ENCODE measurements at places on chromosomes 16 and 17. TPM values are rescaled to one million over a fixed set of nuclear protein-coding genes. Genes with fewer than 3 reads are reported as not detected.

DNA sequence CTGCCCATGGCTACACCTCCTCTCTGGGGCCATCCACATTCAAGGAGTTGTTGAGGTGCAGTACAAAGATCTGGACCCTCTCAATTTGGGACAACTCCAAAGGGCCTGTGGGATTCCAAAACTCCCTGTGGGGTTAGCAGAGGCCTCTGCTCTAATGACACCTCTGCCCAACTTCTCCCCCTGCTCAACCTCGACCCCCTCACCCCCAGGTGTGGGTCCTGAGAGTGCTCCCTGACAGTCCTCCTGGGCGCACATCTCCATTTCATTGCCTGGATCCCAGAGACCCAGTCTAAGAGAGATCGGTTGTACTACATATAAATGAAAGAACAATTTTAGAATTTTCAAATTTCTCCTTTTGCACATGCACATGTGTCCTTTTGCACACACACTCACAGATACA is 73.0 kb upstream of the NKD1 start:
- H3K36me3 ChIP-seq, result no peaks in the 10 kb centered on the region
- peaks cover 14% of the 10 kb centered on the region for H3K27me3 ChIP-seq
- H3K4me3 ChIP-seq, result no peak overlapping the region
- H3K27ac ChIP-seq, result no peak overlapping the region
- peaks cover 18% of the 10 kb centered on the region for H3K4me1 ChIP-seq
- no peak for DNase-seq

- peaks cover 4% of the 10 kb centered on the region for H3K36me3 ChIP-seq
- no peak for DNase-seq
- no peak overlapping the region for H3K27ac ChIP-seq
- no peak overlapping the region for H3K4me3 ChIP-seq
These were observed 33.1 kb downstream of the CHCT1 start for GRCh38 chr17:60455378-60455777.

The FOXJ1 gene
- polyA plus RNA-seq, result 0.02 TPM

The TNFSF13 gene
- 5.7 TPM for polyA plus RNA-seq

DNA sequence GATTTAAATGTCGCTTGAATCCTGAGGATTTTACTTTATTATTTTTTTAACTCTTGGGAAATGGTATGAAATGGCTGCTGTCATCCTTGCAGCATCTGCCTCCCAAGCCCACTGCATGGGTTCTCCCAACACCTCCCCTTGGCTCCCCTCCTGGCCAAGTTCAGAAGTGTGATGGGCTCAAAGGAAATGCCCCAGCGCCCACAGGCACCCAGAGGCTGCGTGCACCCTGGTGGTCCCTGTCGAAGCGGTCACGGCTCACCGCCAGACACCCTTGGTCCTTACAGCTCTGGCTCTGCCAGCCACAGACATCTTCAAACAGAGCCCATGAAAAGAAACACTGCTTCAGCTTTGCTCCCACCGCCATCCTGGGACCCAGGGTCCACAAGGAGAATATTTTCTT is 334.7 kb downstream of the SOX9 start:
- peaks cover 2% of the 10 kb centered on the region for H3K36me3 ChIP-seq
- DNase-seq, result no peak
- peaks cover 7% of the 10 kb centered on the region for H3K4me1 ChIP-seq
- H3K4me3 ChIP-seq, result no peak overlapping the region
- H3K27me3 ChIP-seq, result no peaks in the 10 kb centered on the region

DNA sequence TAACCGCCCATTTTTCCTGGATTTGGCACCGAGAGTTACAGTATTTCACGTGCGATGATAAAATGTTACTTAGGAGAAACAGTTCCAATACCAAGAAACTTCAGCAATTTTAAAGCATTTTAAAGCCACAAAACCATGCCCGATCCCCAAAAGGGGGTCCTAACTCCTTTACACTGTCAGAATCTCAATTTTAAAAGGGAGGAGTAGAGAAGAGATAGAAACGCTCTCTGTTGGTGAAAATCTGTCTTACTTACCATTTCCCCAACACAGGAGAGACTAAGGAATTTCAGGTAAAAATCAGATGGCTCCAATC is 526 bp upstream of the RNASEK start:
- H3K4me3 ChIP-seq, result peak overlapping the region; percentile 99
- no peak for DNase-seq
- peak overlapping the region; percentile 100 for H3K27ac ChIP-seq
- peaks cover 25% of the 10 kb centered on the region for H3K4me1 ChIP-seq

DNA sequence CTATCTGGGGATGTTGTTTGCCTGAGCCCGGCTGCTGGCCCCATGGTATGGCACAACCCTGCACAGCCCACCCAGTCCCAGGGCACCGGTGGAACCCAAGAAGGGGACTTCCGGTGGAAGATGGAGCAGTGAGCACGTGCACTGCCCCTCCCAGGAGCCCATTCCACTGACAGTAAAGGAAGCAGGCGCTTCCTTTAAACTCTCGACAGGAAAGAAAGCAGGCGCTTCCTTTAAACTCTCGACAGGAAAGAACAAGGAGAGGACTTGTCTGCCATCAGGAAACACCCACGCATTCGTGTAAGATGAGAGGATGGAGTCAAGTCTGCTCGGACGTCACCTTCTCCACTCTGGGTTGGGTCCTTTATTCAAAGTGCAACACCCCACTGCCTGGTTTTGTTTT is 53.7 kb downstream of the IL21R start:
- H3K27me3 ChIP-seq, result peaks cover 5% of the 10 kb centered on the region
- no peak overlapping the region for H3K4me3 ChIP-seq
- no peak for DNase-seq
- H3K36me3 ChIP-seq, result peaks cover under 1% of the 10 kb centered on the region
- no peak overlapping the region for H3K27ac ChIP-seq

- no peaks in the 10 kb centered on the region for H3K36me3 ChIP-seq
- DNase-seq, result no peak
- no peaks in the 10 kb centered on the region for H3K27me3 ChIP-seq
- H3K27ac ChIP-seq, result no peak overlapping the region
- no peaks in the 10 kb centered on the region for H3K4me1 ChIP-seq
These were observed 2.3 kb upstream of the CCL3 start for GRCh38 chr17:36092230-36092629.

DNA sequence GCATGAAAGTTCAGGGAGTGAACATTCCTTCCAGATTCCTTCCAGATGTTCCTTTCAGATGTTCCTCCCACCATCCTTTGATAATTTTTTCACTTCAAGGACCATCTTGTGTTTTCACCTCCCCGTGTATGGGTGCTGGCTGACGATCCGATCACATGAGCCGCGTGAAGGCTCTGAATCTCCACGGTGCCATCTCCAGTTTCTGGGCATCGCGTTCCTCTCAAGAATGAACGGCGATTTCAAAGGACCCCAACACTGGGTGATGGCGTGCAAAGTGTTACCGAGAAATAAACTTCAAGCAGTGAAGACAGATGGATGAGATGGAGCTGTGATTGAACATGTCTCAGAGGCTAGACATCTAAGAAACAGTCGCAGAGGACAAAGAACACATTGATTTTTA is 245.3 kb downstream of the GSG1L start:
- no peaks in the 10 kb centered on the region for H3K36me3 ChIP-seq
- DNase-seq, result no peak
- peaks cover 5% of the 10 kb centered on the region for H3K27me3 ChIP-seq
- H3K4me3 ChIP-seq, result no peak overlapping the region
- H3K27ac ChIP-seq, result no peak overlapping the region

All from keratinocyte (primary cell).